Hematopoietic multipotent progenitor cell treated with erythropoietin and hydrocortisone succinate and interleukin-3 and kit ligand, for 4 days (in vitro differentiated cells): ENCODE measurements at places on chromosomes 5 and 9.

DNA sequence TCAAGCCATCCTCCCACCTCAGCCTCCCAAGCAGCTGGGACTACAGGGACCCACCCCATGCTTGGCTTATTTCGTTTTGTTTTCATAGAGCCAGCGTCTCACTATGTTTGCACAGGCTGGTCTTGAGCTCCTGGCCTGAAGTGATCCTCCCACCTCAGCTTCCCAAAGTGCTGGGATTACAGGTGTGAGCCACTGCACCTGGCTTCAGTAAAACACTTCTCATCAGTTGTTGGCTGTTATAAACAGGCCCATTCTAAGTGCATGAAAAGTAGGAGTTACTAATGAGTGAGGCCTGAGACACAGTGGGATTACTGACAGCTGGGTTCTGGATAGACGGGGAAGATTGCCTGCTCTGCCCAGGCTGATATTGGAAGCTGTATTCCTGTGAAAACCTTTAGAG is 3.5 kb downstream of the CRB2 start:
- no peak for DNase-seq

GRCh38 chr5:171835066-171835465 is 49.4 kb downstream of the SMIM23 start:
- no peak for DNase-seq

GRCh38 chr9:72420783-72421182 is 55.8 kb upstream of the ZFAND5 start:
- no peak for DNase-seq

DNA sequence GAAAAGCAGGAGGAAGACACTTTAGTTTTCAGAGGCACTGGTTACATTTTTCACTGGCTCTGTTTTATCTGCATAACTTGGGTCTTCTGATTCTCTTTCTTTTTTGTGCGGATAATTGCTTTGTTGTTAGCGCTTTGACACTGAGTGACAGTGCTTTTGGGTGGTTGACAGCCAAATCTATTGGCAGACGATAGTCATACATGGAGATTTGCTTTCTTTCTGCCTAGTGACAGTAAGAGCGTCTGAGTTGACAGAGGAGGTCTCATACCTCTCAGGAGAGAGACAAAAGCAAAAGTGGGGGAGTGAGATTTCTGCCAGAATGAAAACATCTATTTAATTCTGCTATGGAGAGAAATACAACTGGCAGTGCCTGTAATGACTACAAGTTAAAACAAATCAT is 2278.0 kb upstream of the WWC1 start:
- DNase-seq, result no peak

DNA sequence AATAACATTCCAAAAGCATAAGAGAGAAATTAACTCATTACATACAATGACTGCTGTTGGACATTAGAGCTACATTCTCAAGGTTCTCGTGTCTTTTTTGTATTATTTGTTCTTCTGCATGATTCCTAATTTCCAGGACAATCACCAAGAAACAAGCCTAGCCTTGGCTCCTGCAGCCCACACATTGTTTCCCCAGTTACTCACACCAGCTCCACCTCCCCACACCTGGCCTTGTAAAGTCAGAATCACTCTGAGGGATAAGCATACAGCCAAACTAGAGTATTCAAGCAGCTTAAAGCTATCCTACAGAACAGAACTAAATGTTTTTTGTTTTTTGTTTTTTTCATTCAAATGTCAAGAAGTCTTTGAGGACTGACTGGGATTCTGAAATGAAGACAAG is 189.2 kb downstream of the HINT1 start:
- no peak for DNase-seq
